ENCODE measurements at places on chromosomes 7 and 10.

- DNase-seq = no peak
Observed at GRCh38 chr7:31466036-31466435, 47.9 kb upstream of the ITPRID1 start.

DNA sequence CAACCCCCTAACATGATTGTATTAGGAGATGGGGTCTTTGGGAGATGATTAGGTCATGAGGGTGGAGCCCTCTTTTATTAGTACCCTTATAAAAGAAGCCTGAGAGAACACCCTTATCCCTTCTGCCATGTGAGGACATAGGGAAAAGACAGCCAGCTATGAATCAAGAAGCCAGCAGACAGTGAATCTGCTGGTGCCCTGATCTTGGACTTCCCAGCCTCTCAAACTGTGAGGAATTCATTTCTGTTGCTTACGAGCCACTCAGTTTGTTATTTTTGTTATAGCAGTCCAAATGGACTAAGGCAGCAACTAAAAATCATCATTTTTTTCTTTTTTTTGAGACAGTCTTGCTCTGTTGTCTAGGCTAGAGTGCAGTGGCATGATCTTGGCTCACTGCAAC is 59.8 kb downstream of the SLC18A2 start:
- DNase-seq = no peak

- no peak for DNase-seq
Observed at GRCh38 chr7:134721171-134721570, 58.3 kb upstream of the CALD1 start.

DNA sequence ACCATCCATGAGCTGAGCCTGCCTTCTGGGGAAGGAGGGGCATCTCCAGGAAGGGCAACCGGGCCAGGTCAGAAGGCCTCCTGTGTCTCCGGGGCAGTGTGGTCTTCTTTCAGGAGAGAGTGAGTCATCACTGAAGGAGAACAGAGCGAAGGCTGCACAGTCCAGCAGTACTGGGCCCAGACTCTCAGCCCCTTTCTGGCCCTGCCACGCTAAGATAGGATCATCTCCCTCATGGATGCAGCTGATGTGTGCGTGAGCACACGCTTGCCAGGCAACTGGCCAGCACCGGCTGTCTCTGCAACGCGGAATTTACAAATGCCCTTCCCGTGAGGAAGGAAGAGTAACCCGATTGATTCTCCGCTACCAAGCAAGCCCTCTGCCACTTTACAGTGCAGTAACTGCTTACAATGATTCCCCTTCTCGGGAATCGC is 328.2 kb downstream of the TNS3 start:
- no peak for DNase-seq

DNA sequence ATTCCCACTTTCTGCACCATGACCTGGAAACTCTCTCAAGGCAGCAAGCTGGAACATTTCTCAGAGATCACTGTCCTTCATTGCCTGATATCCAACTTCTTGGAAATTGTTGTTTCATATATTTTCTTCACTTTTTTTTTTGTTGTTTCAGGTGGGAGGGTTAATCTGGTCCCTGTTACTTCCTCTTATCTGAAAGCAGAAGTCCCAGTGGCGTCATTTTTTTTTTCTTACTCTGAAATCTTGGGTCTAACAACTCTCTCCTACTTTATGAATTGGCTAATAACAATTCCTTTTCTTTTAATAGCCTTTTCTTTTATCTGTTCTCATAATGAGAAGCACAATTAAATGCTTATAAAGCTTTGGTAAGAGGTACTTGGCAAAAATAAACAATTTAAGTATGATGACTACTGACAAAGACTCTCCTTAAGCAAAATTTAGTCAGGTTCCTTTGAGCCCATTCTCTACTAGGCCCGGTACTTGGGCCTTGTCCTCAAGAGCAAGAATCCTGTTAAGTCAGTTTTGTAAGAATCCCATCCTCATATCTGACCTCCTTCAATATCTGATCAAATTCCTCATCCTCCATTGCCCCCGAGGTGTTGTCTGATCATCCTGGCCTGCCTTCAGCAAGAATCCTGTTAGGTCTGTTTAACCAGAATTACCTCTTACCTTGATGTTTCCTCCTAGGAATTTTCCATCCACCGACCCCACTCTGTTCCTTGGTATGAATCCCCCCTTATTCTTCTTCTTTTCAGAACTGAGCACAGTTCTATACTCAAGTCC is 11.5 kb upstream of the CC2D2B start:
- DNase-seq = no peak

GRCh38 chr7:22438994-22439393 is 61.0 kb downstream of the STEAP1B start:
- DNase-seq = no peak

- no peak for DNase-seq
Observed at GRCh38 chr7:134480730-134481129, 21.8 kb upstream of the AKR1B1 start.

GRCh38 chr10:72253578-72253977 is 20.1 kb upstream of the DDIT4 start:
- DNase-seq = no peak

GRCh38 chr10:14697281-14697680 is 77.4 kb downstream of the FAM107B start:
- DNase-seq = no peak

Data from stimulated activated CD4-positive, alpha-beta T cell treated with anti-CD3 and anti-CD28 coated beads, Interleukin-1b, Interleukin-23, amount 100 ng/mL, for 1 hour (primary cell).